ENCODE measurements at places on chromosomes 6 and 20.

- no peak for DNase-seq
Measured at GRCh38 chr20:35015863-35016193, 60.2 kb downstream of the MYH7B start.

DNA sequence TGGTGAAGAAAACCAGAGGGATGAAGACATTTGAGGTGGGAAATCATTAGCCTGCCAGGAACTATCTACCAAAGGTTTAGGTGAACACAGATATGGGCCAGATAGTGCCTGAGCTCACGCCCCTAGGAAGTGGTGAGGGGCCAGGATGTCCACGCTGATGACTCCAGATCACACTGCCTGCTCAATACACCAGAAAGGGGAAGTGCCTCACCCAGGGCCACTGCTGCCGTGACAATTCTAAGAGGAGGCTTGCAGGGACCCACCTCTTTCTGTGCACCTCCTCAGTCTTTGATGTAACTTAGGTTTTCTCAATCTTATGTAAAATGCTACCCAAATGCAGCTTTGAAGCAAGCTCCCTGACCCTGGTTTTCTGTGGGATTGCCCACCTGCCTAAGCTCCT lies 5.4 kb upstream of the RAB44 start:
- DNase-seq: no peak

DNA sequence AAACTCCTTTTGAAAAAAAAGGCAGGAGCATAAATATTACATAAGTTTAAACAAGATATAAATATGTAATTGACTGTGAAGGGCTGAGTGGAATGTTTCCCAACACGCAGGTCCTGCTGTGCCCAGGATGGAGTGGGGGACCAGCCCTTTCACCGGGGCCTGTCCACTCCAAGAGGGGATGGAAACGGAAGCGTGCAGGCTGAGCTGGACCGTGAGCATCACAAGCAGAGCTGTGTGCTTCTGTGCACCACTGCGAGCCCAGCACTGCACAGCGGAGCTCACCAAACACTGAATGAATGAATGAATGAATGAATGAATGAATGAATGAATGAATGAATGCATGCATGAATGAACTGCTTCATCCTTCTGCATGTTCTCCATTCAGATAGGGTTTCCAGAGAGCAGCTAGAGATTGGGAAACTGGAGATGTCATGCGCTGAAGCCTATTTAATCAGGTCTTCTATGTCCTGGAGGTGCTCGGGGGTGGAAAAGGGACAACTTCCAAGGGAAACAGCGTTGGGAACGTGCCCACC lies 157.7 kb downstream of the ANKRD60 start:
- DNase-seq: no peak

- DNase-seq: no peak
Measured at GRCh38 chr6:84775751-84776150, 11.4 kb upstream of the TBX18 start.

GRCh38 chr6:44920952-44921491 lies 407.1 kb upstream of the RUNX2 start:
- no peak for DNase-seq

DNA sequence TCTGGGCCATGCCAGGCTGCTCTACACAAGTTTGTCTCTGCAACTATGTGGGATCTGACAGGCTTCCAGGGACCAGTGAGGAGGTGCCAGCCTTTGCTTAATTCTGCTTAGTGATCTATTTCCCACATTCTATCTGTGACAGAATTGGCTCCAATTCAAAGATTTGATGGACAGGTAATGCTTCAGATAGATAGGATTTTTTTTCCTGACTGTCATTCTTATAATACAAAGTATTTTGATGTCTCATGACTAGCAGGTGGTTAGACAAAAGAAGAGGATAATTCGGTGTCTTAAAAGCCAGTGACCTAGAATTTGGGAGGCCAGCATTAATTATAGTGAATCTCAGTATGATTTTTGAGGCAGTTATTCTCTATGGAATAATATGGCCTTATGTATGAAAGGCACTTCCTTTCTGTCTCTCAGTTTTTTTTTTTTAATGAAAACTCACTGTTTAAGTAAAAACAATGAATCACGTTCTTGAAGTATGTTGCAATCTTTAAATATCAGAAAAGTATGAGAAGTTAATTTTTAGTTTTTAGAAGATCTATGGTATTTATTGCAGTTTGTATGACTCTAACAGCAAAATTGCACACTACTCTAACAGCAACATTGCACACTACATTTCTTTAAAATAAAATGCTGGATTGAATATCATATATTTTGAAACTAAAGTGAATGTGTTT lies 43.7 kb downstream of the TMEM200A start:
- DNase-seq: no peak

- DNase-seq: no peak
Measured at GRCh38 chr6:116459927-116460326, 1.2 kb upstream of the CALHM6 start.

DNA sequence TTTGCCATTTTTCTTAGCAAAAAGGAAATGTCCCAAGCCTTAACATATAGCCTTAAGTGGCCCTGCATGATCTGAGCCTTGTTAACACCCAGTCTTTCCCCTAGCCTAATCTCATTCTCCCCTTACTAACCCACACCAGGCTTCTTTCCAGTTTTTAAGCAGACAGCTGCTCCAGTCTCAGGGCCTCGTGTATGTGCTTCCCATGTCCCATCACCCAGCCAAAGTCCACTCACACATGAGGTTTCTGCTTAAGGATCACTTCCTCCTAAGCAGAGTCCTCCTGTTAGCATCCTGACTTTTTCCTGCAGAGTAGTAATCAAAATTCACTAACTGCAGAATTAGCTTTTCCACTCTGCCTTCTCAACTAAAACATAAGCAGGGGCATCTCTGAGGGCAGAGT lies 96.1 kb downstream of the SMLR1 start:
- no peak for DNase-seq

- DNase-seq: no peak
Measured at GRCh38 chr6:126539022-126539421, 199.1 kb downstream of the CENPW start.

- DNase-seq: no peak
Measured at GRCh38 chr6:42038163-42038562, 12.2 kb upstream of the TAF8 start.

DNA sequence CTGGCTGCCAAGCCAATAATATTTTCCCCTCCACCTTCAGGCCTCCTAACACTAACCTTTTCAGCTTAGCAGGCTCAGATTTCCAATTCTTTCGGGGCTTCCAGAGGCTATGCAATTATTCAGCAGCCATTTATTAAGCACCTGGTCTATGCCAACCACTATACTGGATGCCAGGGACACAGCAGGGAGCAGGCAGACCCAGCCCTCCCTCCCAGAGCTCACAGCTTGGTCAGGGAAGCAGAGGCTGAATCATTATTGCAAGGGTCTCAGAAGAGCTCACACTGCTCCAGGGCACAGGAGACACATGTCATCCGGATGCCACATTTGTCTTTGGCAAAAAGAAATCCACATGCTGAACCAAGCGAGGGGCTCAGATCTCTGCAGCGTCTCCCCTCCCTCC lies 1.3 kb downstream of the BPIFB1 start:
- no peak for DNase-seq

GRCh38 chr6:121760191-121760590 lies 324.7 kb downstream of the GJA1 start:
- DNase-seq: no peak

GRCh38 chr20:10504994-10505730 lies 70.1 kb downstream of the SLX4IP start:
- DNase-seq: no peak

DNA sequence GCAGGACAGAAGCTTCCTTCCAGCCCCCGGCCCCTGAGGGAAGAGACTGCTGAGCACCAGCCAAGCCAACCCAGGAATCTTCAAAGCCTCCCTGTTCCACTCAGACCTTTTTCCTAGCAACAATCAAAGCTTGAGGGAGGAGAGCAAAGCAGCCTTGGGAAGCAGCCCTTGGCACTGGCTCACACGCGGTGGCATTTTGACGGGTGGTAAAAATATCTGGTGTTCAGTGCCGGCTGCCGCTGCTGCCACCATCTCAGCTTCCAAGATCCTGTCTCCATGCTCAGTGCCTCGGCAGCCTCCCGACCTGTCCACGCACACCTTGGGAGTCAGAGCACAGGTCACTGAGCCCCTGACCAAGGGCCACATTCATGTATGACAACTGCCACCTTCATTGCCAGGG lies 170.1 kb downstream of the LRFN2 start:
- no peak for DNase-seq

- DNase-seq: no peak
Measured at GRCh38 chr6:119979862-119980261, 630.3 kb upstream of the MAN1A1 start.

- DNase-seq: no peak
Measured at GRCh38 chr6:145544041-145544440, 191.3 kb downstream of the EPM2A start.

- no peak for DNase-seq
Measured at GRCh38 chr6:130482645-130483390, 117.0 kb downstream of the TMEM200A start.

DNA sequence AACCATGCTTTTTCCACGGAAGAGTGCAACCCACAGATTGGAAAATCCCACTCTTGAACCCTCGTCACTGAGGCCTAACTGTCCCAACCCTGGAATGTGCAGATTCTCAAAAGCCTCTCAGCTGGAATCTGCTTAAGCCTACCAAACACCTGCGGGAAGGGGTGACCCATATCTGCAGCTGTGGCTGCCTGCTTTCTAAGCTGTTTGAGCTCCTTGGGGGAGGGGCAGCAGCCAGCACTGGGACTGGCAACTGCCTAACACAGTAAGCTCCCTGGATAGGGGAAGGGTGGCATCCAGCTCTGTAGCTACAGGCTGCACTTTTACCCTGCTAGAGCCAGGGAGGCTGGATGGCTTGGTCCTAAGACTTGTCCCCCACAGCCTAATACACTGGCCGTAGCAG lies 579.6 kb downstream of the COL12A1 start:
- DNase-seq: no peak

DNA sequence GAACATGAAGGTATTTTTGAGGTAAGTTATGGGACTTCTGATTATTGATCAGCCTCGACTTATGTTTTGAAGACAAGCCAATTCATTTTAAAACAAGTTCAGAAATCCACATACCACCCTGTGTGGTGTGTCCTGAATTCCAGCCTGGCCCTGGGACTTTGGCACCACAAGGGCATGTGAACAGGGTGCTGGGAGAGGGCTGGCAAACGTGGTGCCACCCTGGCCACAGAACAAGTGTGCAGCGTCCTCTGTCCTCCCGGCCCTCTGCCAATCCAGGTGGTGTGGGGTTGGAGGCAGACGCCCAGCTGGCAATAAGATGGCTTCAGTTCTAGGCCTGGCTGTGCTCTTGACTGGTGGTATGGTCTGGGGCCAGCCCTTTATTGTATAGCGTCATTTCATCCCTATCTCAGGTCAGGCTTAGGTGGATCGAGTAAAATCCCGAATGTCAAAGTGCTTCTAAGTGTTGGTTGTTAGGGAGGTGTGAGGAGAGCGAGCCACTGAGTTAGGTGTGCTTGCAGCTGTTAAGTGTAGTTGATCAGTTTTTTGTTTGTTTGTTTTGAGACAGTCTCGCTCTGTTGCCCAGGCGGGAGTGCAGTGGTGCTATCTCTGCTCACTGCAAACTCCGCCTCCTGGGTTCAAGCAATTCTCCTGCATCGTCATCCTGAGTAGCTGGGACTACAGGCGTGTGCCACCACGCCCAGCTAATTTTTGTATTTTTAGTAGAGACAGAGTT lies 84.2 kb downstream of the RNF144B start:
- no peak for DNase-seq

GRCh38 chr20:11499101-11499634 lies 418.5 kb upstream of the BTBD3 start:
- no peak for DNase-seq

GRCh38 chr6:121830736-121831135 lies 395.3 kb downstream of the GJA1 start:
- no peak for DNase-seq

DNA sequence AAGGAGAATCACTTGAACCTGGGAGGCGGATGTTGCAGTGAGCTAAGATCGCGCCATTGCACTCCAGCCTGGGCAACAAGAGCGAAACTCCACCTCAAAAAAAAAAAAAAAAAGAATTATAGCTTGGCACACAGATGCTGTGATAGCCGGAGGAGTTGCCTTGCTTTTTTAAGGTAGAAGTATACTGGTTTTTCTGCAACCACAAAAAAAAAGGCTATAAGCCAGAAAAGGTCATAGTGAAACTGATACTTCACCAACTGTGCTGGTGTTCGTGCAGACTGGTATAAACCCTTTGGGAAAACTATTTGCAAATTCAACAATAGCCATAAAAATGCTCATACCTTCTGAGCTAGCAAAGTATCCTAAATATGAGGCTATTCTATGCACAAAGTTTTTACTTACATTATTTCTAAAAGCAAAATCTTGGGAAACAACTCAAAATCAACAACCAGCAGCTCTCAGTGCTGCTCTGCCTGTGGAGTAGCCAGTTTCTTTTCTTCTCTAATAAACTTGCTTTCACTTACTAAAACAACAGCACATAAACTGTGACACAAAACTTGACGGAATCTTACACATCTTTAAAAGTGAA lies 44.0 kb downstream of the B4GALT5 start:
- no peak for DNase-seq

GRCh38 chr6:159249752-159250151 lies 80.6 kb downstream of the FNDC1 start:
- DNase-seq: no peak

- DNase-seq: no peak
Measured at GRCh38 chr6:68126089-68126749, 508.9 kb upstream of the ADGRB3 start.

GRCh38 chr6:49051281-49051680 lies 411.8 kb downstream of the MMUT start:
- DNase-seq: no peak

- DNase-seq: no peak
Measured at GRCh38 chr6:113763876-113764275, 93.3 kb upstream of the MARCKS start.

- DNase-seq: no peak
Measured at GRCh38 chr20:37378785-37379598, 33.1 kb downstream of the SRC start.

DNA sequence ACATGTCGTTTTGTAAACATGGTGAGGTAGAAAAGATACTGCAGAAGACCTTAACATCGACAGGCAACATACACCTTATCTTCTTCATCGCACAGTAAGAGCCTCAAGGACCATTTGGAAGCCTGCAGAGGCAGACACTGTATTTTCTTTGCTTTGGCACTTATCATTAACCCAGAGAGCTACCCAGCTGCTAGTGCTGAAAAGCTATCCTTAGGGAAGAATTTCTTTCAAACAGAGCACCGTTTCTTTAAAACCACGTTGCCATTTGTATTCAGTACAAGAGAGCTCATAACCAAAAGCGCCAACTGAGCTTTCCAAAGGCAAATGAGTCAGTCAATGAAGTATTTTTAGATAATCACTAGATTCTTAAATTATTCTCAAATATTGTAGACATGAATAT lies 306.6 kb downstream of the EPM2A start:
- no peak for DNase-seq

DNA sequence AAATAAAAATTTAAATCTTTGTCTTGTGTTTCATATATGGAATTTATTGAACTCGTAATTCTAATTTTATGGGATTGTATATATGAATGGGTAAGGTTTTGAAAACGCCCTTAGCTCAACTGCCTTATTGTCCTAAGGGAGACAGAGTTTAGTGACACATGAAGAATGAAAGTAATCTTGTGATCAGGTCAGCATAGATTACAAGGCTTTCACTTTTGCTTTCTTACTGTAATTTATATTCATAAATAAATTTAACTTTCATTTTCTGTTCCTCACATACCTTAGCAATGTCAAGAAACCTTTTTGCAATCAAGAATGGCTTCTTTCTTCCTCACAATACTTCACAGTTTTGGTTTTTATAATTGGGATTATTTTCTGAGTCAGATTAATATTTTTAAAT lies 14.4 kb downstream of the KPNA5 start:
- no peak for DNase-seq

Data from stimulated activated naive CD4-positive, alpha-beta T cell (primary cell).